HFFc6 (cell line): ENCODE measurements at places on chromosomes 11 and 22. TPM values are rescaled to one million over a fixed set of nuclear protein-coding genes. Genes with fewer than 3 reads are reported as not detected.
A peak's percentile ranks its signal among the peaks of the same experiment; 100 is the strongest.

SYCE3 gene
- not detected in 3 replicates for total RNA-seq

GRCh38 chr11:104564921-104565582 lies 333.2 kb downstream of the CASP12 start:
- no peak for DNase-seq
- H3K4me1 ChIP-seq = no peaks in the 10 kb centered on the region
- no peak overlapping the region for H3K27ac ChIP-seq
- 0 out of 2 replicates have a peak, but pooled peaks cover 4% of the 10 kb centered on the region for H3K36me3 ChIP-seq

- no peaks in the 10 kb centered on the region for H3K36me3 ChIP-seq
- H3K27ac ChIP-seq = no peak overlapping the region
- H3K4me1 ChIP-seq = no peaks in the 10 kb centered on the region
- no peak for DNase-seq
- H3K4me3 ChIP-seq = no peak overlapping the region
These were observed 143.3 kb downstream of the GUCY1A2 start for GRCh38 chr11:106875013-106875412.

DNA sequence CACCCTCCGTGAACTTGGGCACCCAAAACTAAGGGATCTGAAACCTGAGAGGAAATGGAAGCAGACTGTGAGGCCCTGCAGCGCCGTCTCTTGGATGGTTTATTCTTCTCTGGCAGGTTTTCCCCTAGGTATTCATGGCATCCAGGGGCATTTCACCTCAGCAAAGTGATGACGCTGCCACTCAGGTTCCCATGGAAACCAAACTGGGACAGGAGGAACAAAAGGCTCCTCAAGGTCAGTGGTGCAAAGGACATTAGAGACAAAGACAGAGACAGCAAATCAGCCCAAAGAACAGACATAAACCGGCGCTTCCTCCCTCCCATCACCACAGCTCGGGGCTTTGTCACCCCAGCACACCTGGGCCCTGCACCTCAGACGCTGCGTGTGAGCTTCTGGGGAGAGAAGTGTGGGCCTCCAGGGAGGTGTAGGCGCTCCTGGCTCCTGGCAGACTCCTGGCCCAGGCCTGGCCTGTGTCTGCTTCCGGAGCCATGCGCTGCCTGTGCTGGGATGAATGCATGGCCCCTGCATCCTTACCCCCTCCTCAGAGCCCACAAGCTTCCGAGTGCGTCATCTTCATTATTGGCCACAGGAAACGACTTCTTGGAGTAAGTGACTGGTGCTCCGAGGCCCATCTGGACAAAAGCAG lies 5.9 kb downstream of the TP53AIP1 start:
- H3K27me3 ChIP-seq = peaks cover 53% of the 10 kb centered on the region
- no peaks in the 10 kb centered on the region for H3K4me1 ChIP-seq
- H3K27ac ChIP-seq = no peak overlapping the region
- H3K4me3 ChIP-seq = no peak overlapping the region
- no peak for DNase-seq

DNA sequence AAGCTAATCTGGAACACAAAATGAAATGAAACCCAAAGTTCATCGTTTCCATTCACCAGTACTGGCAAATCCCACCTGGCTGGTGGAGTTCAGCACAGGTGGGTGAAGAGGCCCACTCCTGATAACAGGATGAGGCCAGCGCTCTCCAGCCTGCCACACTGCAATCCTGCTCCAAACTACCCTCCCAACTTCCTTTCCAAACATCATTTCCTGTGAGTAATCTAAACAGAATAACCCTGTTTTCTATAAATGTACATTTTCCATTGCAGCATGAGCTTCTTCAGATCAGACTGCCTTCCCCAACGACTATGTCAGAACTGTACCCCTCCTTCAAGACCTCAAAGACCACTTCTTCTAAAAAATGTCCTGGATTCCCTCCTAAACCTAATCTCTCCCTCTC lies 15.9 kb upstream of the NFRKB start:
- peak overlapping the region; percentile 3; the same call in 1 of the 2 replicates for H3K4me3 ChIP-seq
- H3K27me3 ChIP-seq = no peaks in the 10 kb centered on the region; the same call in 1 of the 2 replicates
- peaks cover 11% of the 10 kb centered on the region for H3K4me1 ChIP-seq

DNA sequence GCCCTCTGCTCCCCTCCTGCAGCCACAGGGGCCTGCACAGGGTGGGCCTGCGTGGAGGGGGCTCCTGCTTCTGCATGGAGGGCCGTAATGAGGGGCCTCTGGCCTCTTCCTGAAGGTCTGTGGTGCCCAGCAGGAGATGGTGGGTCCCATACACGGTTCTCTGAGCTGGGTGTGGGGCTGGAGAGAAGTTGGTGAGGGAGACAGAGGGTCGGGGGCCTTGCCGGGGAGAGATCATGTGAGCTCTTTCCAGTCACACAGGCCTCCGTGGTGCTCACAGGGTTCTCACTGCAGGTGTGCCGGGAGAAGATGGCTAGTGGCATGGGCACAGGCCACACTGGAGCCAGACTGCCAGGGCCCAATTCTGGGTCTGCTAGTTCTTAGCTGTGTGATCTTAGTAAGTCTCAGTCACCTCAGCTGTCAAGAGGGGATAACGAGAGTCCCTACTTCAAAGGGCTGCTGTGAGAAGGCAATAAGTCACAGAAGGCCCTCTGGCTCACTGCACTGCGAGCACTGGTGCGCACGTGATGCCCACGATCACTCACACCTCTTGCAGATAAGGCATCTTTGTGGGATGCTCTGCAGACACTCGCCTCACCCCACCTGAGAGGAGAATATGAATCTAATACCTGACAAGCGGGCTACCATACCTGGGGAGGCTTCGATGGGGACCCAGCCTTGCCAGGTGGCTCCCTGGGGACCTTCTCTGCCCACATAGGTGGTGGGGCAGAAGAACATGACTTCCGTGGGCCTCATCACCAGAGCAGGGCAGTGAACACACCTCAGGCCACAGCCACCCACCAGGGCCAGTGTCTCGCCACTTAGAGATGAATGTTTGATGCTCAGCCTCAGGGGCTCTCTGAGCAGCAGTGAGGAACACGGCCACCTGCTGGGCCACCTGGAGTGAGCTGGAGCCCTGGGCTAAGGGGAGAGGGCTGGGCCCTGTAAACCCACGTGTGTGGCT lies 14.5 kb downstream of the KCNC1 start:
- H3K4me3 ChIP-seq = no peak overlapping the region
- no peak overlapping the region for H3K27ac ChIP-seq
- H3K4me1 ChIP-seq = peaks cover 5% of the 10 kb centered on the region
- no peak for DNase-seq
- no peaks in the 10 kb centered on the region for H3K36me3 ChIP-seq
- H3K27me3 ChIP-seq = peaks cover 38% of the 10 kb centered on the region

GNG3 gene
- not detected in 3 replicates for total RNA-seq

DNA sequence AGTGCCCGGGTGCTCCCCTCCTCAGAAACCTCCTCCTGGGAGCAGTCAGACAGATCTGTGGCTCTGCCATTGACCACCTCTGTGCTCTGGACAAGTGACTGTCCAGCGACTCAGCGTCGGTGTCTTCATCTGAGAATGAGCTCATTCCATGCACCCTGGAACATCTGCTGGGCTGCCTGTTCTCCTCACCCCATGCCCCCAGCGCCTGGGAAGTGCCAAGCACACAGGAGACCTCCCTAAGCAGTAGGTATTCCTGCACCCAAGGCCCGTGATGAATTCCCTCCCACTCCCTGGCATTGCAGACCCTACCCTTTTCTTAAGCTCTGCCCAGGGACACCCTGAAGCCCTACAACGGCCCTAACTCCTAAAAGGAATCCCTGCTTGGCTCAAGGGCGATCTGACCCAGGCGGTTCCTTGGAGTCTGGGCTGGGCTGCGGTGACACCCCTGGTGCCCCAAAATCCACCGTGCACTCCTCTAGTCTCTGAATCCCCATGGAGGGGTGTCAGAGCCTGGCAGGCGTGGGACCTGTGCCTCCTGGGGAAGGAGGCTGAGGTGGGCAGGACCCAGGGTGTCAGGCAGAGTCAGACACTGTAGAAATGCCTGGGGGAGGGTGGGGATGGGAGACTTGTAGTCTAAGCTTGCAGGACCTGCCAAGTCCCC lies 92.0 kb downstream of the CEP164 start:
- H3K4me3 ChIP-seq = no peak overlapping the region
- peak; percentile 24 for DNase-seq
- no peaks in the 10 kb centered on the region for H3K4me1 ChIP-seq
- no peak overlapping the region for H3K27ac ChIP-seq

CD6 gene
- total RNA-seq = not detected in 3 replicates

GRCh38 chr22:44941207-44941606 lies 68.6 kb downstream of the PHF21B start:
- H3K36me3 ChIP-seq = no peaks in the 10 kb centered on the region
- H3K4me1 ChIP-seq = no peaks in the 10 kb centered on the region
- H3K27me3 ChIP-seq = peaks cover 21% of the 10 kb centered on the region
- H3K27ac ChIP-seq = no peak overlapping the region
- no peak for DNase-seq

GRCh38 chr11:33480626-33481025 lies 220.0 kb downstream of the C11orf91 start:
- DNase-seq = no peak
- peaks cover 22% of the 10 kb centered on the region for H3K4me1 ChIP-seq
- H3K27me3 ChIP-seq = no peaks in the 10 kb centered on the region
- no peak overlapping the region for H3K27ac ChIP-seq

- peaks cover 28% of the 10 kb centered on the region for H3K4me1 ChIP-seq
- peak overlapping the region; percentile 42; the same call in 1 of the 2 replicates for H3K27ac ChIP-seq
- no peaks in the 10 kb centered on the region for H3K36me3 ChIP-seq
- H3K4me3 ChIP-seq = no peak overlapping the region
These were observed 27.9 kb downstream of the ZNRF3 start for GRCh38 chr22:28911304-28911690.

DNA sequence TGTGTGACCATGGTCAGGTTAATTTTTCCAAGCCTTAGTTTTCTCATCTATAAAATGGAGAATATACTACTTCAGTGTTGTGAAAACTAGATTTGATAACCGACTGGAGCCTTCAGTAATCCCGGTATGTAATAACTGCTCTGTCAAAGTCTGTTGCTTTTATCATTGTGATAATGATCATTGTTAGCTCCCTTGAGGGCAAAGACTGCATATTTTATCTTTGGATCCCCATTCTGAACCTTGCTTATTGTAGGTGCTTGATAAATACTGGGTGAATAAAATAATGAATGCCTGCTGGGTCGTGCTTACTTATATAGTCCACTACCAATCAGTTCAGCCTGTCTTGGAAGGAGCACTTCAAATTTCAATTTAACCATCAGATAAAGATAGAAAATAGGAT lies 105.3 kb downstream of the ARFGAP2 start:
- no peaks in the 10 kb centered on the region for H3K36me3 ChIP-seq
- H3K27ac ChIP-seq = no peak overlapping the region
- no peak overlapping the region for H3K4me3 ChIP-seq
- H3K27me3 ChIP-seq = peaks cover 6% of the 10 kb centered on the region

DNA sequence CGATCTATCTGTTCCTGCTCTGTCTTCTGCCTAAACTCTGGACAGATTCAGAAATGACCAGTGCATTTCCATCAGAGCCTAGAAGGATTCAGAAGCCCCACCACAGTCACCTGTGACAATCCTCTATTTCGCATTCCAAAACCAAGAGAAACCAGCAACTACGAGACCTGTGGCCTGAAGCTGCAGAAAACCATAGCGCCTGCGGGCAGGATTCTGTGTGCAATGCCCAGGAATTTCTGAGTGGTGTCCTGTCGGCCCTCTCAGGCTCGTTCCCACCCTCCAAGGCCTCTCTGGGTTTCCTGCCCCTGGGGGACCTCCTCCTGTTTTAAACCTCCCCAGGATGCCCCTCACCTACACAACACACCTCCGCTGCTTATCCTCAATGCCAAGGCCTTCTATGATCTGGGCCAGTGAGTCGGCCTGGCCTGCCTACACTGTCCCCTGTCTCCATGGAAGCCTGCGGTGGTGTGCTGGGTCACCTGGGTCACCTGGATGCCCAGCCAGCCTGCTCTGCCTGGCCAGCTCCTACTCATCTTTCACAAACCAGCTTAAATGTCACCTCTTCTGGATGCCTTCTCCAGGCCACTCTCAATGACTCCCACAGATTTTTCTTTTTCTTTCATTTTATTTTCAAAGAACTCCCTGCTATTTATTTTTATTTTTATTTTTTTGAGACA lies 198.3 kb downstream of the CEP164 start:
- H3K36me3 ChIP-seq = no peaks in the 10 kb centered on the region; the same call in 1 of the 2 replicates
- H3K27me3 ChIP-seq = peaks cover 28% of the 10 kb centered on the region
- H3K27ac ChIP-seq = no peak overlapping the region
- no peak for DNase-seq

OR2D3 gene
- total RNA-seq = not detected in 3 replicates

NTM gene
- 15.8 to 21.3 TPM (median 20.6 TPM) in 3 replicates for total RNA-seq

PATE4 gene
- not detected in 3 replicates for total RNA-seq

DNA sequence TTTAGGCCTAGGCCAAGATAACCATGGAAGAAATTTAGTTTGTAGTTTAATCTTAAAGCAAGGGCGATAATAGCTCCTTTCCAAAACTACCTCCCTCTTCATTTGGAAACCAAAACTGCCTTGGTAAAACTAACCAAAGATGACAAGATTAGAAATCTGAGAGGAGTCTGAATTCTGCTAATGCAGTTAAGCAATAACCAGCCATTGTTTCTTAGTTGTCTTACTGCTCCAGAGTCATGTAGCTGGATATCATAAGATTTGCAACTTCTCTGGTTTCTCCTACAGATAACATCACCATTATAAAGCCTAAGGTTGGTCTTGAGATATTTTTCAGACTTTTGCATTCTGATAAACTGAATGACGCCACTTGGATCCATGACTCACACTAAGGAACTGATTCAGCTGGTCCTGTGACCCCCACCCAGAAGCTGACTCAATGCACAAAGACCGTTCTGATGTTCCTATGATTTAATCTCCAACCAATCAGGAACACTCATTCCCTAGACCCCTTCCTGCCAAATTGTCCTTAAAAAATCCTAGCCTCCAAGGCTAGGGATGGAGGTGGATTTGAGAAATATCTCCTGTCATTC lies 200.8 kb downstream of the LUZP2 start:
- H3K27me3 ChIP-seq = no peaks in the 10 kb centered on the region
- H3K36me3 ChIP-seq = no peaks in the 10 kb centered on the region
- no peak for DNase-seq
- no peak overlapping the region for H3K4me3 ChIP-seq
- H3K27ac ChIP-seq = no peak overlapping the region

DNA sequence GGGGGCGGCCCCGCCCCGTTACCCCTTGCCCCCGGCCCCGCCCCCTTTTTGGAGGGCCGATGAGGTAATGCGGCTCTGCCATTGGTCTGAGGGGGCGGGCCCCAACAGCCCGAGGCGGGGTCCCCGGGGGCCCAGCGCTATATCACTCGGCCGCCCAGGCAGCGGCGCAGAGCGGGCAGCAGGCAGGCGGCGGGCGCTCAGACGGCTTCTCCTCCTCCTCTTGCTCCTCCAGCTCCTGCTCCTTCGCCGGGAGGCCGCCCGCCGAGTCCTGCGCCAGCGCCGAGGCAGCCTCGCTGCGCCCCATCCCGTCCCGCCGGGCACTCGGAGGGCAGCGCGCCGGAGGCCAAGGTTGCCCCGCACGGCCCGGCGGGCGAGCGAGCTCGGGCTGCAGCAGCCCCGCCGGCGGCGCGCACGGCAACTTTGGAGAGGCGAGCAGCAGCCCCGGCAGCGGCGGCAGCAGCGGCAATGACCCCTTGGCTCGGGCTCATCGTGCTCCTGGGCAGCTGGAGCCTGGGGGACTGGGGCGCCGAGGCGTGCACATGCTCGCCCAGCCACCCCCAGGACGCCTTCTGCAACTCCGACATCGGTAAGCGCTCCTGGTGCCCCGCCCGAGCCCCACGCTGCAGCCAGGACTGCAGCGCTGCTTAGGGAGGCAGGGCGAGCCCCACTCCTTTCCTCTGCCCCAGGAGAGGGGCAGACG lies at the start of gene TIMP3:
TIMP3 (plus strand) TSS at position 169 of the 700 bp plus-strand sequence; CDS start at position 466, 297 bp downstream.
- peak within 1 kb of the TSS; percentile 91 for H3K27ac ChIP-seq
- peak; percentile 84 for DNase-seq
- H3K36me3 ChIP-seq = peaks cover 11% of the 10 kb centered on the region
- peaks cover 8% of the 10 kb centered on the region for H3K27me3 ChIP-seq
- H3K4me1 ChIP-seq = peaks cover 80% of the 10 kb centered on the region
